ENCODE measurements at places on chromosomes 11 and 22. TPM values are rescaled to one million over a fixed set of nuclear protein-coding genes. Genes with fewer than 3 reads are reported as not detected.

Gene CDC42BPG
- total RNA-seq = 0.39 TPM

Gene POTEH
- total RNA-seq = not detected

Gene CCDC73
- not detected for total RNA-seq

Gene HOATZ
- total RNA-seq = not detected

Gene TRIM34
- 9.6 TPM for total RNA-seq

Gene NECTIN1
- total RNA-seq = 2.4 TPM

Gene GVQW3
- total RNA-seq = 3.3 TPM

Gene IL18
- not detected for total RNA-seq

Gene OR5D14
- total RNA-seq = not detected

Gene DAGLA
- 0.12 TPM for total RNA-seq

Gene MUC6
- not detected for total RNA-seq

Gene PRG2
- total RNA-seq = 1.8 TPM

Gene ADSL
- total RNA-seq = 146 TPM

Gene IGLL1
- total RNA-seq = not detected

Gene IRF7
- total RNA-seq = 79.9 TPM

Gene JRKL
- 13.7 TPM for total RNA-seq

Gene ADM
- 3.5 TPM for total RNA-seq

Gene ZNF70
- 1.2 TPM for total RNA-seq

Gene VSIG2
- total RNA-seq = 0.31 TPM

Gene TMEM151A
- total RNA-seq = not detected

Gene ST14
- total RNA-seq = not detected

Gene KCNE3
- total RNA-seq = not detected

Gene CD248
- total RNA-seq = not detected

Gene VPREB1
- total RNA-seq = not detected

All from activated CD4-positive, alpha-beta memory T cell treated with anti-CD3 and anti-CD28 coated beads for 36 hours (primary cell).